Activated CD4-positive, alpha-beta memory T cell treated with anti-CD3 and anti-CD28 coated beads for 36 hours (primary cell): ENCODE measurements at places on chromosomes 5 and 9. TPM values are rescaled to one million over a fixed set of nuclear protein-coding genes. Genes with fewer than 3 reads are reported as not detected.

DNA sequence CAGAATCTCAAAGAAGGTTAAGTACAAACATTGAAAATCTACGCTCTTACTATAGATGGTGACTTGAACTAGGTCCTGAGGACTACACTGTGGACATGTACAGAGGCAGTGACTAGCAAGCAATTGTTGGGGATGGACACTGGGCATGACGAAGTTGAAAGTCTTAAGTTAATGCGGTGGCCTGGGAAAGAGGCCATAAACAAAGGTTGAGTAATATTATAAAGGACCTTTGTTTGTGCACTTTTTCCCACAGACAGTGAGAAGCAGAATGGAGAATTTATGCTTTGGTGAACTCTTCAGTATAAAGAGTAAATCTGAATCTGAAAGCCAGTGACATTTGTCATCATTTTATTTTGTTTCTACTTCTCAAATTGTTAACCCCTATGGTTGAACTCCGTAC is 15.3 kb downstream of the ALDH1A1 start:
- no peak for DNase-seq

GRCh38 chr9:80796632-80797031 is 892.7 kb downstream of the TLE1 start:
- DNase-seq = no peak

GRCh38 chr5:43663916-43664315 is 60.9 kb downstream of the NNT start:
- no peak for DNase-seq

DNA sequence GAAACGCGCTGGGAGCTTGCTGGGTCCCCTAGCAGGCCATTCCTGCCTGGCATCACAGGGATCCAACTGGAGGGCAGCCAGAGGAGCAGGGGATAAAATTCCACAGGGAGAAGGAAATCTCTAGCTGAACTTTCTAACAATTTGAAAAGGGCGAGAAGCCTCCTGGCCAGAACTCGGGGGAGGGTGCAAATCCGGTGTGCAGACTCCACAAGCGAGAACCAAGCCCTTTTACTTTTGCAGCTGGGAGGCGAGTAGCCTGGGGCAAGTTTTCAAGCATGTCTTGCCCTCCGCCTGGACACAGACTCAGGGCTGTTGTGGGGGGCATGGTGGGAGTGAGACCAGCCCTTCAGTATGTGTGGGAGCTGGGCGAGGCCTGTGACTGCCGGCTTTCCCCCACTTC is 14.3 kb upstream of the POU5F2 start:
- DNase-seq = no peak

DNA sequence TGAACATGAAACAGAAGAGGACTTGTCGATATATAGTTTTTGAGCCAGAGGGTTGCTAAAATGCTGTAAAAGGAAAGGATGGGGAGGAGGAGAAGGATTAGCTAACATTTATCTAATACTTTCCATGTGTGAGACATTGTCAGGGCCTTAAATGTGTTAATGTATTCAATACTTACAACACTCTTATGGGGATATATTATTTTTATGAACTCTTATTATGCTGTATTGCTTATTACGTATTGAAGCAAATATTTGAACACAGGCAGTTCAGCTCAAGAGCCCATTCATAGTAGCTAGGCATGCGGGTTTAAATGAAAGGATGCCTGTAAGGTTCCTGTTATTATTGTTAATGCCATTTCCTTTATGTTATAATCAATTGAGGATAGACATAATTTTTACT is 391.5 kb downstream of the CCDC171 start:
- DNase-seq = no peak

GRCh38 chr5:59864718-59865117 is 28.8 kb downstream of the PDE4D start:
- DNase-seq = no peak

DNA sequence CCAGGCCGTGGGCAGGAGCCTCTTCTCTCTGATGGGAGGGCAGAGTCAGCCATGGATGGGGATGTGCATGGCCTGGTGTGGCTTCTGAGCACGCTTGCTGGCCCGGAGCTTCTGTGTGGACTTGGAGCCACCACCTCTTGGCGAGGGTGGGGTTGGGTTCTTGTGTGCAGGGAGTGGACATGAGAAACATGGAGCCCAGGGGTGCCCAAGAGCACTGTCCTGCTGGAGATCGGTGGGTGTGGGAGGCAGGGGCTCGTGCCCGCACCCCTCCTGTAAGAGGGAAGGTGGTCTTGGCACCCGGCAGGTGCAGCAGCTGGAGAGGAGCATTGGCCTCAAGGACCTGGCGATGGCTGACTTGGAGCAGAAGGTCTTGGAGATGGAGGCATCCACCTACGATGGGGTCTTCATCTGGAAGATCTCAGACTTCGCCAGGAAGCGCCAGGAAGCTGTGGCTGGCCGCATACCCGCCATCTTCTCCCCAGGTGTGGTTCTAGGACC is 23.8 kb downstream of the FBXW5 start:
- no peak for DNase-seq

GRCh38 chr9:97990259-97990658 is 7.1 kb downstream of the ANP32B start:
- no peak for DNase-seq

- DNase-seq = no peak
Observed at GRCh38 chr5:31064215-31064614, 129.3 kb upstream of the CDH6 start.

DNA sequence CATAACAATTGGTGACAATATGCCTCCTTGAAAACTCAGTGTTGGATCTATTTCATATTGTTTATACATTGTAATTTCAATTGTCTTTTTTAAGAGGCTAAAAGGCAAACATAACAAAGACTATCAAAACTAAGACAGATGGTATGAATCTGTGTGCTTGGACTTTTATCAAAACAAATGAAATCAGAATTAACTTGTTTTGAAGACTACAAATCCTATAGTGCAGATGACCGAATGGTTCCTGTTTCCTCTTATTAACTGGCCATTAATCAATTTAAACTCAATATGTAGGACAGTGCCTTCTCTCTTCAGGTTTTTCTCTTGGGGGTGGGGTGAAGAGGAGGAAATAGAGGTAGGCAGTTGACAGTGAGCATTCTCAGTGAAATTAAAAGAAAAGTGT is 366.9 kb upstream of the GRAMD2B start:
- DNase-seq = no peak

DNA sequence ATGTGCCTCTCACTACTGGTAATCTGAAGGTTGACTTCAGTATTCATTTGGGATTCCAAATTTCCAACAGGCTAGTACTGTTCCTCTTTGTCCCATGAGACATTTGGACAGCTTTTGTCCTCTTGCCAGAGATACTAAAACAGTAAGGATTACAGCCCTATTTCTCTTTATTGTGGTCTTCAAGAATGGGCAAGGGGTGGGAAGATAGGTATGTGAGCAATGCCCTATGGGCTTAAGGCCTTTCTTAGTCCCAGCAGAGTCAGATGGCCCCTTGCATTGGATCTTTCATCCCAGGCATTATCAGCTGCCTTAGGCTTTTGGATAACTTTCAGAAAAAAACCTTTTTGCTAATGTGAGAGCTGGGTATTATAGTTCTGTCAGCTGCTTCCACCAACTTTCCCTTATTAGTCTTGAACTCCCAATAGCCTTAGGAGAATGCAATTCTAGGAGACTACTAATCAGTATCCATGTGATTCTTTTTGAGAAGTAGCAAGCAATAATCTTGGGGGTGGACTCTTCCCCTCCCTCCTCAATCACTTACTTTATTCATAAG is 361.1 kb upstream of the NUDT12 start:
- DNase-seq = no peak

DNA sequence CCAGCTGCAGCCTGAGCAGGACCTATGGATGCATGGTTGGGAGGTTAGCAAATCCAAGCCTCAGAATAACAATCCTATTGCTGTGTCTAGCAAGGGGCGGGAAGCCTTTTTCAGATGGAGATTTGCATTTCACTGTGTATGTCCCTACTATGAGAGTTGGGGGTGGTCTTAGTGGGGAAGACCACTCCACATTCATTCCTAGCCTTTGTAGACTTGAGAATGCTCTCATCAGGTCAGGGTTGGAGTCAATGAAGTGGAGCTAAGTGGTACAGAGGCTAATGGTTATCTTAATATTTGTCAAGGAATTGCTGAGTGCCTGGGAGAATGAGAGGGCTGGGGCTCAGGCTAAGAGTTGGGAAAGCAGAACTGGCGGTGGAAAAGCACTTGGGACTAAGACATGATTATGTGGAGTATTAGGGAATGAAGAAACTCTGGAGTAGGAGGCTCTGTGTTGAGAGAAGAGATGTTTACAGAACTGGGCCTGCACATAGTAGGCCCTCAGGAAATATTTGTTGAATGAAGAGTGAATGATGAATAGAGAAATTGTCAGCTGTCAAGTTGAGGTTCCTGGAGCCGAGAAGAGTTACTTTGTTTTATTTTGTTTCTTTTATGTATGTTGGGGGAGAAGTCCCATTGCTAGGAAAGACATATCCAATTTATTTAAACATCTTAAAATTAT is 175.5 kb upstream of the SPRY4 start:
- DNase-seq = no peak

DNA sequence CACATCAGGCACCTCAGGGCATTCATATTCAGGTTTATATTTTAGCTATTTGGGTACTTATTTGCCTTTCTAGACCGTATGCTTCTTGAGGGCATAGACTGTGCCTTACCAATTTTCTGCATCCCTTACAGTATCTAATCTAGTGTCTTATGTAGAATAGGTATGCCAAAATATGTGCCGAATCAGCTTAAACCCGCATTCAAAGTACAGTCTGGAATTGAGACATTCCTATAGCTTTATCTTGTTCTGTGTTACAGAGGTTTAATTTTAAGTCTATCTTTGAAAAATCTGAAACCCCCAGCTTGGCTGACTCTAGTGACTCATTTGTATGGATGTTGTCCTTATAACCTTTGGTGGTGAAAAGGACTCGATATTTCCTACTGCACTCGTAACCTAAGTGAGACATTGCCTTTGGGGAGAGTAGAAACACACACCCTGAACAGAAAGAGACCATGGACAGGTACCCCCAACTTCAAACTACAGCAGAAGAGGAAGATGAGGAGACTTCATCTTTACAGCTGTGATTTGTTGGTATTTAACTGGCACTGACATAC is 27.0 kb upstream of the TMOD1 start:
- no peak for DNase-seq

GRCh38 chr9:96596601-96597111 is 23.0 kb downstream of the CDC14B start:
- DNase-seq = no peak

DNA sequence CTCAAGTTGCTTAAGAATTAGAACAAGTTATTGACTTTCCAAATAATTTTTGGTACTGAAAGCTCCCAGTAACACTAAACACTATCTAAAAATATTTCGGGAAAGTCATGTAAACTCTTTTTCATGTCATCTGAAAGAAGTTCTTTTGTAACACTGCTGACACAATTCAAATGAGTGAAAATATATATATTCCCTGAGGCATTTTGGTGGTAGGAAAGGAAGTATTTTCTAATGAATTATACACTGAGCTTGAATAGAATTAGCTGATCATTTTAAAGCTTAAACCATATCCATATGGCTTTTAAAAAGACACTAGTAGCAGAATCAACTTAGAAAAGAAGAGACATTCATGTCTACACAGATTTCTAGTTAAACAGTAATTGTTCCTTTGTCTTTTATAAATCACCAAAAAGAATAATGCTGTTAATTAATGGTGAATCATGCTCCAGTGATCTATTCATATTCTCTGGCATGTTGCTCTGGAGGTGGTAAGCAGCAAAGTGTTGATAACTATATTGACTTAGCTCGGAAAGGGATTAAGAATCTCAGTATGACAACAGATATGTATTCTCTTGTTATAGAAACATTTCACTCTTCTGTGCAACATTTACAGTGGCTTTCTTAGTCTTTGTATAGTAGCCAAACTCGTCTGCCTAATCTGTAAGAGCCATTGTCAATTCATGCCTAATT is 27.4 kb upstream of the RFX3 start:
- no peak for DNase-seq

- DNase-seq = no peak
Observed at GRCh38 chr5:163893281-163893680, 387.9 kb downstream of the MAT2B start.

DNA sequence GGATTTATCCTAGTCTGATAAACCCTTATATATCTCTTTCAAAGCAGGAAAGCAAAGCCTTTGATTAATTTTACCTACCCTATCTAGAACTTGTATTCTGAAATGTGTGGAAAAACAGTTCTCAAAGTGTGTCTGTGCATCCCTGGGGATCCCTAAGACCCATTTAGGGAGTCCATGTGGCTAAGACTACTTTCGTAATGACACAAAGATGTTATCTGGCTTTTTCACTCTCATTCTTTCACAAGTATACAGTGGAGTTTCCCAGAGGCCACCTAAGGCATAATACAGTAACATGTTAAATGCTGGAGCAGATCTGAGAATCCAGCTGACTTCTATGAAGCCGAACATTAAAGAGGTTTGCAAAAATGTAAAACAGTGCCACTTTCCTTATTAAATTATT is 54.3 kb upstream of the TNFSF15 start:
- DNase-seq = no peak

DNA sequence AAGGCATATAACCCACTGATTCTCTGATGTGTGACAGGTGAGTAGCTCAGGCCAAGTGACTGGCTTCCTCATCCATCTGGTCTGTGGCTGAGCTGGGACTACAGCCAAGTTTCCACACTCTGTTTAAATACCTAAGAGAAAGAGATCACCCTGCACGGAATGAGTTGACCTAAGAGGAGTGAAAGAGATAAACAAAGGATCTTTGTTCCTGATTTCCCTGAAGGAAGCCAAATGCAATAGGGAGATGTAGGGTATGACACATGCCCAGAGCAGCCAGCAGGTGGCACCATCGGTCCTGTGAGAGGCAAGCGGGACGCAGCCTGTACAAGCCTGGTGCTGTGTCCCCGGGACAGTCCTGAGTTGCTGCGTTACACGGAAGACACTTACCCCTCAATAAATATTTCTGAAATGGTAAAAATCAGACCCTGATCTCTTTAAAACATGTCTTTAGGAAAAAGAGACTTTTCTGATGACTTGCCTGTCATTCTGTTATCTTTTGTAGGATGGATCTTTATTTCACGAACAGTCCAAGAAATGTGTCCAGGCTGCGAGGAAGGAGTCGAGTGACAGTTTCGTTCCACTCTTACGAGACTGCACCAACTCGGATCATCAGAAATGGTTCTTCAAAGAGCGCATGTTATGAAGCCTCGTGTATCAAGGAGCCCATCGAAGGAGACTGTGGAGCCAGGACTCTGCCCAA is 41.1 kb downstream of the GALNT12 start:
- peak; percentile 86 for DNase-seq

The RANBP3L gene
- total RNA-seq = not detected

The SLCO4C1 gene
- total RNA-seq = 0.38 TPM

The PCDHA10 gene
- not detected for total RNA-seq

The IL13 gene
- total RNA-seq = 14.9 TPM

The CARTPT gene
- total RNA-seq = not detected

The NOL6 gene
- total RNA-seq = 38.1 TPM

The HAUS6 gene
- 28.7 TPM for total RNA-seq

The SPRY4 gene
- total RNA-seq = 1.1 TPM

The MSX2 gene
- total RNA-seq = not detected

The TGFBI gene
- 0.58 TPM for total RNA-seq

The RBM27 gene
- total RNA-seq = 19.3 TPM

The RETREG1 gene
- total RNA-seq = 8.1 TPM

The AGTPBP1 gene
- 38.6 TPM for total RNA-seq
